T-helper 22 cell (primary cell): ENCODE measurements at places on chromosomes 16 and 17.

- peak; percentile 88 for DNase-seq
Measured at GRCh38 chr17:28902819-28903545, at the start of gene DHRS13. DHRS13 (minus strand) TSS chr17:28903079; CDS start chr17:28902944, 135 bp downstream.

DNA sequence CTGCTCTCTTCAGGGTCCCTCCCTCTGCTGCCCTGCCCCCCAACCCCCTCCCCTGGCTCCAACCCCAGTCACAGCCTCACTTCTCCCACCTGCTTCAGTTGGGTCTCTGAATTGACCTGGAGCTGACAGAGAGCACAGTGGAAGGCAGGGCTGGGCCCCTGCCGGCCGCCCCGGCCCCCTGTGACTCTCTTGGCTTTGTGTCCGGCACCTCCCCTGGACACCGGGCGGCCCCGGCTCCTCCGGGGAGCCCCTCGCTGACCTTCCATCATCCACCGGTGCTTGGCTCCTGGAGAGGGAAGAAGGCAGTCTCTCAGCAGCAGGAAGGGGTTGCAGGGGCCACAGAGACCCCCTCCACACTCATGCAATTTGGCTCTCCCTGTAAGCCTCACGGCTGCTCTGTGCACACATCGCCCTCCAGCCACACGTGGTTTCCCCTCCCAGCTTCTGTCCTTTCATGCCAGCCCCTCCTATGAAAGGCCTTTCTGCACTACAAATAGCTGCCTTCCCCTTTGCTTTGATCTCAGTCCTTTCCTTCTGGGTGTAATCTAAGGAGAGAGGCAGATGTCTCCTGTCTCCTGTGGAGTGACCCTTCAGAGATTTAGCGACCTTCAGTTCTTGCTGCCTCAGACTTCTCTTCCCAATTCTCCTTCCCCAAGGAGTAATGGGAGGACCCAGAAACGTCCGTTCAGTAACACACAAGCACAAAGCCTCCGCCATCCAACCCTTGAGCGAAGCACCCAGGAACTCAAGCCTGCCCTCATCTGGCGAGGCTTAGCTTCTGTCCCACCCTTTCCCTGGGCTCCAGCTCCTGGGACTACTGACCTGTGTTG is 8.3 kb downstream of the NKIRAS2 start:
- DNase-seq, result no peak

- DNase-seq, result no peak
Measured at GRCh38 chr17:65901394-65901793, 290.5 kb downstream of the CEP112 start.

GRCh38 chr17:80082403-80083135 is 18.8 kb upstream of the GAA start:
- DNase-seq, result peak; percentile 13

- DNase-seq, result no peak
Measured at GRCh38 chr17:55898195-55898594, 147.3 kb downstream of the PCTP start.

DNA sequence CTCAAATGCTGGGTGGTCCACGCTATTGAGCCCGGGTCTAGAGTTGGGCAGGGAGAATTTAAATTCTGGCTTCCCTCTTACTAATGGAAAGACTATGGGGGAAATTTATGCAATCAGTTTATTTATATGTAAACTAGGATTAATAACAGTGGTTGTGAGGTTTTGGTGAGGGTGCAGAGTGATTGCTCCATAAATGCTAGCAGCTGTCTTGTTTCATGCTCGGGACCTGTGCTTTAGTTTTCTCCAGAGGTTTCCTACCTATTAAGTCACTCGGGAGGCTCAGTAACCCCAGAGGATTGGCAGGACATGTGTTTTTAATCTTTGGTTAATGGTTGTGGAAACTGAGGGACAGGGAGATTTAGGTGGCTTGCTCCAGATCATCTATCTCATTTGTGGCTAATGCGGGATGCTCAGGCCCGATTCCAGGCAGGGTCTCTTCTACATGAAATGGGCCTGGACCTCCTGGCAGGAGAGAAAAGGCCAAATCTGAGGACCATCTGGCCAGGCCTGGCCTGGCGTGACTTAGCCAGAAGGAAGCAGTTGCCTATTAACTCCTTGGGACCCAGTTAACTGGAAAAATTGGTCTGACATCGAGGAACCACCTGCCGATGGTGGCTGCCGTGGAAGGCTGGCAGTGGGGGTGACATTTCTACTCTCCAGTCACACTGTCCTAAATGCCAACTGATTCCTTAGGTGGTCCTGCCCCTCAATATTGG is 2.1 kb downstream of the PRCD start:
- DNase-seq, result no peak

DNA sequence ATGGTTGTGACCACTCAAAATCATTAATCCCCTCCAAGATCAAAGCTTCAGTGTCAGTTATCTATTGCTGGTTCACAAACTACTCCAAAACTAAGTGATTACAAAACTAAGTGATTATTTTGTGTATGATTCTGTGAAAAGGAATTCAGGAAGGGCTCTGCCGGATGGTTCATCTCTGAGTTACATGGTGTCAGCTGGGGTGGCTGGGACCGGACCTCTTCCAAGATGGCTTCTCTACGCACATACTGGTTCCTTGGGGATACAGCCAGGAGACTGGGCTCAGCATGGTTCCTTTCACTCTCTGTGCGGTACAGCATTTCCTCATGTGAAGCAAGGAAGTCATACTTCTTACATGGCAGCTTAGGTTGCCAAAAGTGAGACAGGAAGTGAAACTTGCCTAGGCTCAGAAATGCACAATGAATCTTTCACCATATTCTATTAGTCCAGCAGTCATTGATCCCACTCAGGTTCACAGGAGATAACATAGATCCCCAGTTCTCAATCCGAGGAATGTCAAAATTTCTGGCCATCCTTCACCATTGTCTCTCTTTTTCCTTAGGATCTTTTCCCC is 97.9 kb upstream of the IRX6 start:
- DNase-seq, result no peak

DNA sequence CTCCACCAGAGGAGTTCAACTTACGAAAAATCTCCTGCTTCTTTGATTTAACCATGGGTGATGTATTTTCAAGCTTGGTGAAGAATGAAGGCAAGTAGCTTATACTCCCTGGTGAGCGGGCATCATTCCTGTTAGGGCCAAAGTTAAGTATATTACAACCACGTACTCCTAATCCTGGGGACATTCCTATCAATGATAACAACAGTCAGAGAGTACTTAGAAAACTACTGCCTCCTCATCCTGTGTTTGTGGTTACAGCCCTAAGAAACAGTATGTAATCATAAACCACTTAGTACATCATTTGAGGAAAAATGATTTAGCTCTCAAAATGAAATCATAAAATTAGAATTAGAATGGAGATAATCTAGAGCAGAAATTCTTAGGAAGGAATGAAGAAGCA is 47.3 kb downstream of the TTC19 start:
- DNase-seq, result no peak

- DNase-seq, result no peak
Measured at GRCh38 chr16:899683-900060, 71.1 kb downstream of the LMF1 start.

- DNase-seq, result no peak
Measured at GRCh38 chr17:13636951-13637350, 35.2 kb upstream of the HS3ST3A1 start.

GRCh38 chr17:27276653-27277156 is 17.2 kb upstream of the WSB1 start:
- DNase-seq, result no peak

GRCh38 chr16:87324411-87325275 is 7.5 kb upstream of the C16orf95 start:
- DNase-seq, result no peak

DNA sequence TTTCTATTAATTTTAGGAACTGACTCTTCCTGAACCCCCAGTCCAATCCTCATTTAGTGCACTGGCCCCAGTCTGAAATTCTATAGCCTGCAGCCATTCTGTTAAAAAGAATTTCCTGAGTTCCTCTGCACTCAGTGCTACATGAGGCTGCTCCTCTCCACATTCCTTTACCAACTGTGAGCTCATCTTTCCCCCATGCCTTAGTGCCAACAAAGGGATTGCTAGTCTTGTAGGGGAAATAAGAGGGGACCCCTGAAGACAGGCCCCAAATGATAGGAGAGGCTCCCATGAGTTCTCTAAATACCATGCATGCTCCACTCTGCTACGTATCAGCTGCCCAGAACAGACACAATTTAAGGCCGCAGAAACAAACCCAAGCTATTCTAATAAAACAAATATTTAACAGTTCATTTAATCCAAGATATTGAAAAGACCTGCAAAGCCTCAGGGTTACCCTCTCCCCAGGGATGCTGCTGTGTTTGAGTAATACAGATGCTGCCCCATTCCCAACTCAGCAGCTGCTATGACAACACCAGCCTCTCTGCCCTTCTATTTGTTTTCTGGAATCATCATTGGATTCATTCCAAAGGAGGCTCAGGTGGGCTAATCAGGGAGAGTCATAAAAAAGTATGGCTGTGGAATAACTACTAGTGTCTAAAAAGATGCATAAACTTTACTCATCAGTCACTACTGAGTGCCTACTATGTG is 228.5 kb downstream of the TOX3 start:
- no peak for DNase-seq

GRCh38 chr16:73323880-73324279 is 276.0 kb upstream of the ZFHX3 start:
- DNase-seq, result no peak

DNA sequence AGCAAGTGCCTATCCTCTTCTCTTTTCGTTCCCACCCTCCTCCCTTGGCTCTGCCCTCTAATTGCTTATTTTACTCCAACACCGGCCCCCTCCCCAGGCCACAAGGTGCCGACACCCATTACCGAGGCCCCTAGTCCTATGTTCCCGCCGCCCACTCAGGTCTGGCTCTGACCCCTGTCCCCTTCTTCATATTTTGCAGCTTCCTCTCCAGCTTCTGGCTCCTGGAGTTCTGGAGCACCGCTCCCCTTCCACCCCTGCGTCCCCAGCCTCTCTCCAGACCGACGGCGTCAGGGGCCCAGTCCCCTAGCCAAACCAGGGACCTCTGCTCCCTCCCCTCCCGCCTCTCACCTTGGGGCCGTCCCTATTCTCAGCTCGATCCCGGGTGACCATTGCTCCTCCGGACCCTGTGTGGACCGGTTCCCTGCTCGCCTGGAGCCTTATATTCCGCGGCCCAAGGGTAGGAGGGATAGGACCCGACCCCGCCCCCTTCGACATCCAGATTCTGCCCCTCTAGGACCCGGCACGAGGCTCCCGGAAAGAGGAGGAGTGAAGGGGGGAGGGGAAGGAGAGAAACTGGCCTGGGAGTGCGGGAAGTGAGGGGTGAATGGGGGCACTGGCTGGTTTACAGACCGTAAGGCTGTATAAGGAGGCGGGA is at the start of gene HES7:
TSS of gene HES7 (minus strand) at position 412 of the 655 bp plus-strand sequence. CDS start at position 390, 22 bp downstream.
- no peak for DNase-seq

- no peak for DNase-seq
Measured at GRCh38 chr17:73498176-73498575, 146.1 kb downstream of the SDK2 start.

DNA sequence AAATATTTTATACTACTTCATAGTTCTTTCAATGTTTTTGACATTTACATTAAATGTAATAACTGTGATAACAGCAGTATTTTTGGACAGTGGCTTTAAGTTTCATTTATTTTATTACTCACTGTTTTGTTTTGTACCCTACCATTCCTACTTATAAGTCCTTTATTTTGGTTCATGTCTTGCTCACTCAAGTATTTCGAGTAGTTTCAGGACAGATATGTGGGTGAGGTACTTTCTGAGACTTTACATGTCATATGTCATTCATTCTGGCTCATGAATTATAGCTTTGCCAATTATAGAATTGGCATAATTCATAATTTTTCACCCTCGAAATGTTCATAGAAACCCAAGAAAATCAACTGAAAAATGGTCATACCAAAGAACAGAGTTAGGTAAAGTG is 44.4 kb downstream of the PIK3R5 start:
- no peak for DNase-seq

DNA sequence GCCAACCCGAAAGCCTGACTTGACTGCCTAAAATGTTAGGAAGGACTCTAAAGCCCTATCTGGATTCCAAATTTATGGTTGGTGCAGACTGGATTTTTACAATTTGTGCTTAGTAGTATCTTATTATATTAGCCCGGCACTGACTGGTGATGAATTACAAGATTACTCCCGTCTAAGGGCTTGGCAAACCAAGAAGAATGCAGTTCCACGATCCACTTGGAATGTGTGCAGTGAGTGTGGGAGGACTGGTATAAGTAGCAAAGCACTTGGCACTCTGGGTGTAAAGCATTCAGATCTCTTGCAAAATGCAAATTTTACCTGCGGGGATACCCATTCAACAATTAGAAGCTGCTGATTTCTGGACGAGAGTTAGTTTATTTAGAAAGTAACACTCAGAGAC is 539.4 kb downstream of the MAF start:
- DNase-seq, result no peak

DNA sequence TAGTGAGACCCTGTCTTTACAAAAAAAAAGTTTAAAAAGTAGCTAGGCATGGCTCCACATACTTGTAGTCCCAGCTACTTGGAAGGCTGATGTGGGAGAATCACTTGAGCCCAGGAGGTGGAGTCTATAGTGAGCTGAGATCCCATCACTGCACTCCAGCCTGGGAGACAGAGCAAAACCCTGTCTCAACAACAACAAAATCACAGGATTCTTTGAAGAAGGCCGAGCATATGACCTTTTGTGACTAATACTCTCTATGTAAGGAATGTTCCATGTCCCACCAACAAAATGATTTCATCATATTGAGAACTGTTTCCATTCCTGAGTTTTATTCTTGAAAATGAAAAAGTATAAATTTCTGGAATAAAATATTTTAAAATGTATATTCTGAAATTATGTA is 58.9 kb upstream of the EFCAB3 start:
- DNase-seq, result no peak

- DNase-seq, result no peak
Measured at GRCh38 chr16:27383556-27384243, 18.3 kb upstream of the IL21R start.
